GM04504 (cell line): ENCODE measurements at places on chromosomes 7 and 10.

DNA sequence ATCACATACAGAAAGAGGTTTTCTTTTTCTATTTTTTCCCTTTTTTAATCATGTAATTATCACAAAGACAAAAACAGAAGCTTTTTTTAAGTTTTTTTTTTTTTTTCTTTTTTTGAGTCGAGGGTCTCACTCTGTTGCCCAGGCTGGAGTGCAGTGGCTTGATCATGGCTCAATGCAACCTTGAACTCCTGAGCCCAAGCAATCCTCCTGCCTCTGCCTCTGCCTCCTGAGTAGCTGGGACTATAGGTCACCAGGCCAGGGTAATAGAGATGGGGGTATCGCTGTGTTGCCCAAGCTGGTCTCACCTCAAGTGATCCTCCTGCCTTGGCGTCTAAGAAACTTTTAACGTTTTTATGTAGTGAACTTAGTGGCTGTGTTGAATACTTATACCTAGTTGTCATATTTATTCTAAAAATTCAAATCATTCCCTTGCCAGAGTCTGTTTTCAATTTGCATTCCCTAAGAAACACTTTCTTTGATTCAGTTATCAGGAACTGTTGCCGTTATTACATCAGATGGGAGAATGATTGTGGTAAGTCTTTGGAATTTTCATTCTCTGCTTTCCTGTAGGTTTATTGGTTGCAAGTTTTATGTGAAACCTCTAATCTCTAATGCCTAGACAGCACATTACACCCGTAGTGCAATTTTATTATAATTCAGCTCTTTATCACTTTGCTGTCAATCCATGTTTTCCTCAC lies 1.3 kb downstream of the LSM8 start:
- DNase-seq: no peak

GRCh38 chr7:115060095-115060870 lies 138.4 kb downstream of the MDFIC start:
- no peak for DNase-seq

DNA sequence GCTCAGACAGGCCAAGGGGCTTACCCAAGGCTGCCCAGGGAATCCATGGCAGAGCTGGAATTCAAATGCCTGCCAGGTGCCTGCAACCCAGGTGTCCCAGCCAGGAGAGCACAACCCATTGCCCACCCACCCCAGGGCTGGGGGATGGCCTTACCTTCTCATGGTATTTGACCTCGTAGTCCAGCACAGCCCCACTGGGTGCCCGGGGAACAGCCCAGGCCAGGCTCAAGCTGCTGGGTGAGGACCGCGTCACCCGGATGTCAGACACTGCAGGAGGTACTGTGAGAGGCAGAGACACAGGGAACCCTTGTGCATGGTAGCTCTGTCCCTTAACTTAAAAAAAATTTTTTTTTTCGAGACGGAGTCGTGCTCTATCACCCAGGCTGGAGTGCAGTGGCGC lies 9.0 kb downstream of the EPHB4 start:
- no peak for DNase-seq

DNA sequence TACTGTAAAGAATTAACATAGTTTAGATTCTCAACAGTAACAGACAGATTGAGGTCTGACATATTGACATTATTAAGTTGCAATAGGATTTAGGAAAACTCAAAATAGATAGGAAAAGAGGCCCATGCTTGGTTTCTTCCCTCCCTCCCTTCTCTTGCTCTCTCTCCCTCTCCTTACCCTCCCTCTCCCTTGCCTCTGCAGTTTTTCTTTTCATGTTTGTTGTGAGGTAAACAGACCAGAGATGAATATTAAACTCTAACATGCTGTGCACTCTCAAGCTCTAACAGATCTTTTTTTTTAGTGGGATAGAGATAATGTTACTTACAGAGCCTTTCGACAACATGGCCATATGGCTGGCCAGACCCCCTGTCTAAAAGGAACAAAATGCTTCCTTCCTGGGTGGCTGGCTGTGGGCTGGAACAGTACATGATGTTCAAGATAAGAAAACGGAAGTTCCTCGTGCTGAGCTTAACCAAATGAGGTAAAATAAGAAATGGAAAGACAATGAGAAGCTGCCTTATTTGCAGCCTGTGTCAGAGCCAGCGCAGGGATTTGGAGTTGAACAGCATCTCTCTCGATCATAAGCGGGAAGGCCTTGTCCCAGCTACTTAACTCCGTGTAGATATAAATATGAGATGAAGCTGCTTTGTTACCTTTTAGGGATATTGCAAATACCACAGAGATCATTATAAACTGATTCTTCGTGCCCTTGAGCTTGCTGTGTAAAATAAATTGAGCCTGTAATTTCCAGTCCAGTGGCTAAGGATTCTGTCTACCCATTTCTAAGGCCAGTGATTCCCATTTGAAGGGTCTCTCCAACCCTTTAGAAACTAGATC lies 391.9 kb upstream of the NPVF start:
- DNase-seq: no peak

DNA sequence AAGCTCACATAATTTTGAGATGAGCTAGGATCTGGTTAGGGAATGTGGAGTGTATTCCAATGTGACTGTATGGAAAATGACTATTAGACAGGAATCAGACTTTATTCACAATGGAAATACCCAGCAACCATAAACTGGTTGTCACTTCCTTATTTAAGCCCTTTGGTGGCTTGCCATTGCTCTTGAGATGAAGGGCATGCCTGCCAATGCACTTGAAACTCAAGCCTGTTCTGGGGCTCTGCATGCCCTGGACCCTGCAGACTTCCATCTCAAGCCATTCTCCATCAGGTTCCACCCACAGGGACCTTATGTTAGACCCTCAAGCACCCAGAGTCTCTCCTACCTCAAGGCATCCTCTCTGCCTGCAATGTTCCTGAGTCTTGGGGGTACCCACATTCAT lies 145.5 kb downstream of the MPP7 start:
- DNase-seq: no peak

GRCh38 chr7:2539031-2539911 lies 16.1 kb downstream of the BRAT1 start:
- DNase-seq: no peak
